ENCODE measurements at places on chromosomes 1 and 21.

GRCh38 chr1:56816264-56816663 is 2.9 kb downstream of the FYB2 start:
- DNase-seq = no peak

DNA sequence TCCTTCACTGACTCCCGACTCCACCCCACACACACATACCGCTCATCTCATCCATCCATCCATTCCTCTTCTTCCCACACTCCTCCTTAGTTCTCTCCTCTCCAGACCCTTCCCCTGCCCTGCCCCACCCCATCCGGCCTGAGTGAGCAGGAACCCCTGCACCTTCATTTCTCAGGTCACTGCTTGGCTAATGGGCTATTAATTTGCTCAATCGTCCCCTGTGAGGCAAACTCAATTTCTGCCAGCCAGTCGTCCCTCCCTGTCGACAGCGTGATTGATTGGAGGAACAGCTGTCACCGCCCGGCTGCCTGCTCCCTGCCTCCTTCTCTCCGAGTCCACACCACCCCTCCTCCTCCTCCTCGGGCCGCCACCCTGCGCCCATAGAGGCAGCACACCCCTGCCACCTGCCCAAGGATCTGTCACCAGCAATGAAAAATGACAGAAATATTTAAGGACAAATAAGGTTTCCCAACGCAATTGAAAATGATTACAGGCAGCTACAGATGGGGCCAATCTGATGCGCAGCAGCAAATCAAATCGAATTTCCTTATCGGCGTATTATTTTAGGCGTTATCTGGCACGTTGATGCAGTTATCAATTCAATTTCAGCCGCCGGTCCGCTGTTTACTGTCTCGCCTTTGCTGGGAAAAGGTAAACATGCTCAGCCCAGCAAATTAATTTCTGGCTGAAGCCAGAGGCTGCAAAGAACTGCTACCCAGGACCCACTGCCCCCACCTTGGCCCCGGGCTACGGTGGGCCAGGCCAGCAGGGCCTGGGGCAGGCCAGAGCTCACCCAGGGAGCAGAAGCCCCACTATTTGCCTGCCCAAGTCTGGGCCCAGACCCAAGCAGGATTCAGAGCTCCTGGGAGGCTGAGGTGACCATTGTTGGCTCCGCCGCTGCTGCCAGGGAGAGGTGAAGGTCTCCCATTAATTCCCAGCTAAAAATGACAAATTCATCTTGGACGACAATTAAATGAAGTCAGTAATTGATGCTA is 71.3 kb downstream of the TMEM53 start:
- DNase-seq = no peak

- peak; percentile 17 for DNase-seq
Observed at GRCh38 chr1:119516680-119517079, 9.7 kb downstream of the HSD3B1 start.

GRCh38 chr1:228007049-228007800 is 427 bp downstream of the WNT3A start:
- DNase-seq = no peak

- no peak for DNase-seq
Observed at GRCh38 chr1:230350208-230350921, 75.8 kb downstream of the PGBD5 start.

GRCh38 chr21:31156662-31157061 is 118.4 kb upstream of the KRTAP19-8 start:
- no peak for DNase-seq

- no peak for DNase-seq
Observed at GRCh38 chr1:21012937-21013336, 163.8 kb downstream of the EIF4G3 start.

- DNase-seq = no peak
Observed at GRCh38 chr1:237205400-237206064, 163.5 kb downstream of the RYR2 start.

GRCh38 chr1:34162852-34163766 is 1.9 kb downstream of the CSMD2 start:
- no peak for DNase-seq

GRCh38 chr21:25462517-25462971 is 144.7 kb downstream of the MRPL39 start:
- no peak for DNase-seq

- DNase-seq = no peak
Observed at GRCh38 chr1:168601051-168601450, 24.6 kb downstream of the XCL1 start.

DNA sequence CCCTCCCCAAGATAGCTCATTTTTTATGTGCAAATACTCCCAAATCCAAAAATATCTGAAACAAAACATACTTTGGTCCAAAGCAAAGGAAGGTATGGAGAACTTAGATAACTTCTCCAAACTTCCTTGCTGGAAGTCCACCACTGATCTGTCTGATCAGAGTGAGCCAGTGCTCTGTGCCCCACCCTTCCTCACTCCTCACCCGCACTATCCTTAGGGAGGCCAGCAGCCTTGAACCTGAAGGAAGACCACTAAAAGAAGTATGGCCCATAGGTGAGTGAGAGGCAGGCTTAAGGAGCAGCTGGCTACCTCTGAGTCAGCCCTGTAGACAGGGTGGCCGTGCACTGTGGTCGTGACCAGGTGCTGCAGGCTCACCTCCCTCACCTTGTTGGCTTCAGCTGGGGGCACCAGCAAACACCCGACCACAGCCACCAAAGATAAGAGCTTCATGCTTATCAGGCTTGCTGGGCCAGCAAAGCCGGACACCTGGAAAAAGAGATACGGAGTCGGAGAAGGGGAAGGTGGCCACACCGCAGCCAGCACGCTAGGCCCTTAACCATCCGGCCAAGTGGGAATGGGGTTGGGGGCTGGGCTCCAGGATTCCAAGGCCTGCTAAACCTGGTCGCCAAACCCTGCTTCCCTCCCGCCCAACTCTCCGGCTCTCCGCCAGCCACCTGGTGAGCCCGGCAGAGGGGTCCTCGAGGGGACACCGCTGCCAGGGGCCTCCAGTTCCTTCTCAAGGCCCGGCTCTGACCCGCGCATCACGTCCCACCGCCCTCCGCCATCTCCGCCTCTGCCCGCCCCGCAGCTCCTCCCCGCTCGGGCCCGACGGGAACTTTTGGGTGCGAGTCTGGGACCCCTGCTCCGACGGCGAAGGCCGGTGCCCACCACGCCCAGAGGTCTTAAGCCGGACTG is 543 bp downstream of the TMEM9 start:
- DNase-seq = no peak
